ENCODE measurements at places on chromosomes 11 and 22.

- DNase-seq: no peak
Observed at GRCh38 chr11:119473226-119473625, 50.3 kb upstream of the THY1 start.

- DNase-seq: no peak
Observed at GRCh38 chr22:49235463-49236300, 592.0 kb downstream of the BRD1 start.

DNA sequence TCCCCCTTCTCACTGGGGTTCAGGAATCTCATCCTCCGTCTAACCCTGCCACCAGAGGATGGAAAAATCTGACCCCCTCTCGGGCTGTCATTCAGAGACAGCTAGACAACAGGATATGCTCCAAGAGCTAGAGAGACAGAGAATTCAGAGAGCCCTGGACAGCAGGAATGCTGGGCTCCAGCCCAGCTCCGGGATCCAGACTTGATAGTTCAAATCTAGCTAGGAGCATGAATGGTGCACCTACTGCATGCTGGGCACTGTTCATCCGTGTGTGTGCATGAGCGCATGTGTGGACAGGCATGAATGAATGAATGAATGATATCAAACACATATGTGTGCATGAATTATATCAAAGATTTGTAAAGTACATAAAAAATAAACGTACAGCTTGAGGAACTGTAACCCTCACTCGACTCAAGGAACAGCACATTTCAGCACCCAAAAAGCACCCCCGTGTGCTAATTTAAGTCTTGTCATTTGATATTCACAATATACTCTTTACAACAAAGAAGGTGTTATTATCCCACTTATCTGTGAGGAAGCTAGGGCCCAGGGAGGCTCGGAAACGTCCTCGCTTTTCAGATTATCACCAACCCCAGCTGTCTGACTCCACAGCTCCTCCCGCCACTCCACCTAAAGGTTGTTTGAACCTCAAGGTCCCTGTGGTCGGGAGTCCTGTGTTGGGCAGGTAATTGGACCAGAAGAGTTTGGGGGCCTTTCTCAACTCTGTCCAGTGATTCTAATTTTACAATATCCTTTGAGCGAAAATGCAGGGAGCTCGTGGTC lies 640 bp upstream of the VSIG10L2 start:
- no peak for DNase-seq

GRCh38 chr11:12174477-12175143 lies 64.2 kb downstream of the MICAL2 start:
- DNase-seq: no peak

DNA sequence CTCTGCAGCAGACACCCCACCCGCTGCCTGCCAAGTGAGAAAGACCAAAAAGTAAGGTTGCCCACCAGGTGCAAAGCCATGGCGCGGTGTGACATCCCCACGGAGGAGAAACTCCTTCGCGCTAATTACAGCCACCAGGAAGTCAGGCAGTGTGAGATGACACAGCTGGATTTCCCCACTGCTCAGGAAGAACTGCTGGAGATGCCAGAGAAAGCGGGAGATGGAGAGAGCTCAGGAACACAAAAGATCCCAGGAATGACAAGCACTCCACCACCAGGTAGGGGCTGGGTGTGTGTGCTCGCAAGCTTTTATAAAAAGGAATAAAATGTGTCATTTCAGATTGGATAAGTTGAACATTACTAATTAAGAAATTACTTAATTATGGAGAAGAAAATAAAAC lies 292.7 kb downstream of the OPCML start:
- DNase-seq: no peak
